ENCODE measurements at places on chromosomes 2 and 18. TPM values are rescaled to one million over a fixed set of nuclear protein-coding genes. Genes with fewer than 3 reads are reported as not detected.

NYAP2 gene
- total RNA-seq: 0.10 TPM

- DNase-seq: no peak
Measured at GRCh38 chr2:236667526-236667925, 97.9 kb downstream of the ACKR3 start.

SKOR2 gene
- not detected for total RNA-seq

DNA sequence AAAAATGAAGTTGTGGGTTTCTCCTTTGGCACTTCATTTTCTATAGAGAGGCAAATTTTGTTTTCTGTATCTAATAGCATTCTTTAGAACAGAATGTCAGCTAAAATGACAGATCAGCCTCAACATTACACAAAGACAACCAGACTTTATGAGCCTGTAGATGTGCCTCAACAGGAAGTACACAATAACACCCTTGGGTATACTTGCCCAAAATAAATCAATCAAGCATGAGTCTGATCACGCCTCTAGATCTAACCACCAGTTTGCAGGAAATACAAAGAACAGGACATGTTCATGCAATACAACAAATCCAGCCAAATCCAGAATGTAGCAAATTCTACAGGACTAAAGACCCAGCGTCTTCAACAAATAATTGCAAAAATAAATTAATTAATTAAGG, 11.2 kb upstream of the DAPL1 start:
- no peak for DNase-seq

DNA sequence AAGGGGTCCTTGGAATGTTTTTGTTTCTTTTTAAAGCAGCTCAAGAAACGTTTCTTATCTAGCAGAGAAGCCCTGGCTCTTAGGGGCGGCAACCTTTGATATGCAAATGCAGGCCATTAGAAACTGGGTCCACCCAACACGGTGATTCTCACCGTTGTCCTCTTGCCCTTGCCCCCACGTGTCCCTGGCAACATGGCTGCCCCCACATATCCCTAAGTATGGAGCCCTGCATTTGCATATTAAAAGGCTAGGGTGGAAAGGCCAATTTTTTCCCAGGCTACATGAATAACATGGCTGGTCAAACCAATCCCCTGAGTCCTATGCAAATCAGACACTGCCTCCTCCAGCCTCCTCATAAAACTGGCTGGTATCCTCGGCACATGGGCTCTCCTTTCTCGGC, 230.1 kb upstream of the SPOPL start:
- DNase-seq: no peak

DNA sequence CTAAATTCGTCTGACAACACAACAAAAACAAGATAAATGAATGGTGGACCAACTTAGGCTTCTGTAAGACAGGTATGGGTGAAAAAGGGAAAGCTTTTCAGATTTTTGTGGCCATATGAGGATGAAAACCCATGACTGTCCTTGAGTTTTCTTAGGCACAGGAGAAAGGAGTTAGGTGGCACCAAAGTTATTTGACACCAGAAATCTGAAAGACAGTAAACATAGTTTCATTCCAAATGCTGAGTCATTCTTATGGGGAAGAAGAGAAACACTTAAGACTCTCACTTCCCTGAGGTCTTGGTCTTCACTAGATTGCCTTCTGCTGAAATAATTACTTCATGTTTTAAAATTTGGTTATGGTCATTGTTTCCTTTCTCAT, 5.2 kb upstream of the GPD2 start:
- DNase-seq: no peak

DNA sequence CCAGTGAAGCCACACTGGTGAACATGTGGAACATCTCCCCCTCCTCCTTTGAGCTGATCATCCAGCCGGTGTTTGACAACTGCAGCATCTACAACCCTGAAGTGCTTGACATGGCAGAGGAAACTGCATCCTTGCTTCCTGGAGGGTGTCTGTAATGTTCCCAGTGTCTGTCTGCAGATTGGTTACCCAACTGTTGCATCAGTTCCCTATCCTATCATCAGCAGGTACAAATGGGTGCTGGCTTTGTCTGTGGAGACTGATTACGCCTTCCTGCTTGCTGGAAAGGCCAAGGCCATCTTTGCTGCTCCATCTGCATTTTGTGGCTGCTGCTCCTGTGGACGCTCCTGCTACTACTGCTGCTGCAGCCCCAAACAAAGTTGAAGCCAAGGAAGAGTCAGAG, 83.5 kb downstream of the SKA1 start:
- DNase-seq: no peak

- no peak for DNase-seq
Measured at GRCh38 chr2:3468296-3468988, 50.9 kb downstream of the ADI1 start.

REG3G gene
- not detected for total RNA-seq

ST6GAL2 gene
- 7.1 TPM for total RNA-seq

Measured in tongue (tissue), 3 donors.